ENCODE measurements at places on chromosomes 5 and 9.

- DNase-seq: no peak
These were observed 279.3 kb upstream of the DAP start for GRCh38 chr5:11040345-11040744.

DNA sequence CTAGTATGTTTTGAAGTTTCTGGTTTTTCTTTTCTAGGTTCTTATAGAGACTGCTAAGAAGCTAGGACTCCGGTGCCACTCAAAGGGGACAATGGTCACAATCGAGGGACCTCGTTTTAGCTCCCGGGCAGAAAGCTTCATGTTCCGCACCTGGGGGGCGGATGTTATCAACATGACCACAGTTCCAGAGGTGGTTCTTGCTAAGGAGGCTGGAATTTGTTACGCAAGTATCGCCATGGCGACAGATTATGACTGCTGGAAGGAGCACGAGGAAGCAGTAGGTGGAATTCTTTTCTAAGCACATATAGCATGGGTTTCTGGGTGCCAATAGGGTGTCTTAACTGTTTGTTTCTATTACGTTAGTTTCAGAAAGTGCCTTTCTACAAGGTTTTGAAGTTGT lies 52.2 kb downstream of the MTAP start:
- DNase-seq: no peak

DNA sequence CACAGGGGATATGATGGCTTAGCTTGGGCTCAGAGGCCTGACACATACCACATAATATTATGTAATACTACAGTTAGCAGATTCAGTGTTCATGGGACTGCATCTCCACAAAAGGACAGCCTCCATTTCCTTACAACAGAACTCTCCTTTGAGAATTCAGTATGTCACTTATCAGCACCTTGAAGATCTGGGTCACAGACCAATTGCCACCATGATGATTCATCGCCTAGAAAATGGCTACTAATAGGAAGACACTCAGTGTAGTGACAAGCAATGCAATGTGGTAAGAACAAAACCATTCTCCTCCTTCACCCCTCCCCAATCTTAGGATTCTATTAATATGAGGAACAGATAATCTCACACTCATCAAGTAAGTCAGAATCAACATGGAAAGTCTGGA lies 38.7 kb upstream of the PRLR start:
- DNase-seq: no peak

DNA sequence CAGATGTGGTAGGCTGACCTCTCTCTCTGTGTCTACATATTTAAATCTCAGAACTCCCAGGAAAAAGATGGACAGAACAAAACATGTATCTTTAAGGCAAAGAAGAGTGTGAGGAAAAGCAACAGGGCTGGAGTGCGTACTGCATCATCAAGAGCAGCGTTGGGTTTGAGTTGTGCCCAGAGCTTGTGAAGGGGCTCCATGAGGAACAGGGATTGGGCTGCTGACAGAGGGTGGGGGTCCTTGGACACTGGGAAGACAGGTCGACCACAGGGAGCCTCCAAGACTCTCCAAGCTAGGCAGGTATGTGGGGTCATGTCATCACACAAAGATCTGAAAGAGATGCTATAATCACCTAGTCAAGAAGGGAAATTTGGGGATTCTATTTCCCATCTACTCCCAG lies 309.9 kb downstream of the IRX1 start:
- DNase-seq: no peak

- no peak for DNase-seq
These were observed 451.8 kb downstream of the RAB3C start for GRCh38 chr5:59034498-59035186.

- DNase-seq: no peak
These were observed 27.2 kb downstream of the ABL1 start for GRCh38 chr9:130862217-130862616.

DNA sequence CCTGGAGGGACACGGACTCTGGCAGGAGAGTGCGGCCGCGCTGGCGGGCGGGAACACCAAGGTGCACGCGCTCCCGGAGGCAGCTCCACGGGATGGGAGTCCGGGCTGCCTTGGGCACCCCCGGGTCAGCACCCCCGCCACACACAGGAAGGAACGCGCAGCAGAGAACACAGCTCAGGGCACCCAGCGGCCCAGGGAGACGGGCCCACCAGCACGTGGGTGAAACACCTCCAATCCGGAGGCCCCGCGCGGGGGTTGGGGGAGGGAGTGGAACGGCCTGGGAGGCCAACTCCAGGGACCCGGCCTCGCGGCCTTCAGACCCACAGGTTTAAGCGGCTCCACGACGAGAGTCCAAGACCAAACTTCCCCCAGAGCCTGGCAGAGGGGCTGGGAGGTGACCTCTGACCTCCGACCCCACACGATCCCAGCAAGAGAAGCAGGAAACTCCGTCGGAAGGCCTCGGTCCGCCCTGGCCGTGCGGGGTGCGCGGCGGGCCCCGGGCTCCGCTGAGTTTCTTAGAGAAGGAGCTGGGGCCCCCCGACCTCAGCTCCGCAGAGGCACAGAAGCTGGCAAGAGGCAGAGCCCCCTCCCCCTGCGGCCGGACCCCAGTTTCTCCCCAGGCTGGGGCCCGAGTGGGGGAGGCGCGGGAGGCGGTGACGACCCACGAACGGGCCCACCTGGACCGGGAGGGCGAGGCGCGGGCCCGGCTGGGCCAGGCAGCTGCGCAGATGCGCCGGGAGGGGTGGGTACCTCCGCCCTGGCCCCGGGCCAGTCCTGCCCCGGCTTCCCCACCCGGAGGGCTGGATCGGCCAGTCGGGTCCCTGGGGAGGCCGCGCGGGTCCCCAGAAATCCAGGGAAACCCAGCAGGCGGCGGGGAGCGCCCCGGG lies 851 bp downstream of the NACC2 start:
- DNase-seq: peak; percentile 35

DNA sequence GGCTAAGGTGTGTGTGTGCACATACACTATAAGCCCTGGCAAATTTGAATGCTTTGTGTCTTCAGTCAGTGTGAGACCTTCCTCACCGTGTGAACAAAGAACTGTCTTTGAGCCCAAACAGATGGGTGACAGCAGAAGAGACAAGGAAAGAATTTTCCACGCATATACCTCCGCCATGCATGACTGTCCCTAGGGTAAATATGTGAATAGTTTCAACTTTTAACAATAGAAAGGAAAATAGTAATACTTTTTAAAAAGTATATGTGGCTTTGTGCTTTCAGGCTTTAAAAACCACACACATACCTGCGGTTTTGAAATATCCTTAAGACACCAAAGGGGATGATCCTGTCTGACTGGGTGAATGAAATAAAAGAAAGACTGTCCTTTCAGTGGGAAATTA lies 438.6 kb upstream of the MPDZ start:
- DNase-seq: no peak

GRCh38 chr9:124506433-124506832 lies 766 bp downstream of the NR5A1 start:
- no peak for DNase-seq

DNA sequence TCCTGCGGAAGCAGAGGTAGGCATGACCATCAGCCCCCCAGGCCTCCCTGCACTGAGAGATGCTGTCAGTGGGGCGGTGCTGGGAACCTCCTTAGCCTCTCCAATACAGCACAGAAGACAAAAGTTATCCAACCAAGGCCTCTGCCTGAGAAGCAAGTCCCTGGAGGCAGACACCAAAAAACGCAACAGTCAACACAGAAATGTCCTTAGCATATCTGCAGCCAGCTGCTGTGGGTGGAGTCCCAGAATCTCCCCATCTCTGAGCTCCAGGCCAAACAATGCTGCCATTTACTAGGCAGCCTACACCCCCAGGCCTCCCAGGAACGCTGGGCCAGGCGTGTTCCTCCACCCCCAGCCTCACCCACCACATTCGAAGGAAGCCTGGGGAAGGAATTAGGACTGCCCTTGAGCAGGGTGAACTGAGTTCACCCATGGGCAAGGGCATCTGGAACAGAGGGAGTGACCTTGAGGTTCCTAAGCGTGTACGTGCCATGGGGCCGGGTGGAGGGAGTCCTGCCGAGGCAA lies 43.7 kb downstream of the STK10 start:
- no peak for DNase-seq

- no peak for DNase-seq
These were observed 38.6 kb downstream of the YTHDC2 start for GRCh38 chr5:113552137-113552536.

DNA sequence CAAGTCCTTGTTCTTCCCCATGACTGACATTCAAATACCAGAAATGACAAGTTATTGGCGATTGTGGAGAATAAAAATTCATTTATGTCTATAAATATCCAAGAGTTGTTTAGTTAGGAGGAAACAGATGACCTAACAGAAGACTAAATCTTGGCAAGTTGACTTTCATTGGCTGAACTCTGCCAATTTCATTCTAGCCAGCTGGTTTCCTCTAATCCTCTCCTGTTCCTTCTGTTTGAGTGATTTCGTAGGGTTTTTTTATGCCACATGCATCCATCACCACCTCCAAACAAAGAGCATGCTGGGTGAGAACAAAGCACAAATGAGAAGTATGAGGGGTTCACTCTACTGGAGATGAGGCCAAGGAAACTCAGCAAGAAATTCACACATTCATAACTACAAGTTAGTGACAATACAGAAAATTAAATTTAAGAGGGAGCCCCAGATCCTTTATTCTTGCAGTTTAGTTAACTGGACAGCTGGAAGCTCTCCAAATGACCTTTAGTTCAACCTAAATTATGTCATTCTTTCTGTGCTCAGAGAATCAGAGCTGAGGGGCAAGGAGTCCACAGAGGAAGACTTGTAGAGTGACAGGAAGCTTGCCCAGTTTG lies 932.0 kb downstream of the TLE4 start:
- DNase-seq: no peak

DNA sequence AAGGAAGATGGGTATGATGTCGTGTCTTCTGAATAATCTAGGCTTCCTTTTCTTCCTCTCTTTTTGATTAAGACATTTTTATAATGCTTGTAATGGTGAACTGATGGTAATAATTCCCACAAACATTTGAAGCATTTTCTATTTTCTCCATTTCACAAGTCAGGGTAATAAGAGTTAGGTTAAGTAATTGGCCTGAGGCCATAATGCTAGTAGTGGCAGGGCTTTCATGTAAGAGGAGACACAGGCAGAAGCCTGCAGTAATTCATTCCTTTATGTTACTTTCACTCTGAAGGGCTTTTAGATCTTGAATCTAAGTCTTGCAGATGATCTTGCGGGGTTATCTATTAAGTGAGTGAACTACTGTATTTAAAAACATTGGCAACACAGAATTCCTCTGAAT lies 374.9 kb downstream of the MAT2B start:
- no peak for DNase-seq

DNA sequence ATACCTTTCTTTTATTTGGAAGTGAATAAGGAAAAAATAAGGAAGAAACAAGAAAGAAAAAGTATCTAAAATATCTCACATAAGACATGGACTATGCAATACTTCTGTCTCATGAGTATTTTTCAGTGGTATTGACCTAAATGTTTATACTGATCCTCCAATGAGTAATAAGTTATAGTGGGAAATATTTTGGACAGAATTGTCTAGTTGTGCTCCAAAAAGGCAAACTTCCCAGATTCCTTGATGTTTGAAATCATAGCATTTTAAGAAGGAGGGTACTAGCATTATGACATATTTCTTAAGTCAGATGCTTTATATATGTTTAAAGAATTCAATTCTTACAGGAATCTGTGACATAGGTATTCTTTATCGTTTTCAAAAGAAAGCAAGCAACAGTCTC lies 34.5 kb upstream of the BASP1 start:
- DNase-seq: no peak

GRCh38 chr5:102762095-102762534 lies 7.0 kb downstream of the PAM start:
- DNase-seq: no peak

DNA sequence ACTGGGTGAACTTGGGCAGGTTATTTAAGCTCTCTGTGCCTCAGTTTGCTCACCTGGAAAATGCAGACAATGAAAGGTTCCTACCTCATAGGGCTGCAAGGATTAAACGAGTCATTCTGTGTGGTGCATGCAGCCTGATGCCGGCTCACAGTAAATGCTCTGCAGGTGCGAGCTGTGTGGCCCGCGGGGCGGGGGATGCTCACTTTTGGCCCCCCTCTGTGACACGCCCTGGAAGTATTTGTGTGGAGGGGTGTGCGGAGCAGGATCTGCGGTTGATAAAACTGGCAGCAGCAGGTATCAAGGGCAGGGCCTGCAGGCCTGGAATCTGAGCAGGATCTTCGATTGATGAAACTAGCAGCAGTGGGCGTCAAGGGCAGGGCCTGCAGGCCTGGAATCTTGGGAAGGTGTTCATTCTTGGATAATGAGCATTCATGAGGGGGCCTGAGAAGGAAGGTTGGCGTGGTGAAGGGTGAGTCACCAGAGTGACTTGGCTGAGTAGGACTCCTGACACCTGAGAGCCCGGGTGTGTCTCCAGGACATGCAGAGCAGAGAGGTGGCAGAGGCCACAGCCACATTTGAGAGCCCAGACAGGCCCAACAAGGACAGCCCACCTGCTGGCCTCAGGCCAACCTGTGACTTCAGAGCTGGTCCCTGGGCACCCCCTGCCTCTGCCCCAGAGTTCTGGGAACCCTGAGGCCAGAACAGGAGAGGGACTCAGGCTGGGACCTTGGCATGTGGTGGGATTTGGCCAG lies 11.9 kb downstream of the UNC5A start:
- DNase-seq: no peak
